T-helper 22 cell (primary cell): ENCODE measurements at places on chromosomes 7 and 10.

DNA sequence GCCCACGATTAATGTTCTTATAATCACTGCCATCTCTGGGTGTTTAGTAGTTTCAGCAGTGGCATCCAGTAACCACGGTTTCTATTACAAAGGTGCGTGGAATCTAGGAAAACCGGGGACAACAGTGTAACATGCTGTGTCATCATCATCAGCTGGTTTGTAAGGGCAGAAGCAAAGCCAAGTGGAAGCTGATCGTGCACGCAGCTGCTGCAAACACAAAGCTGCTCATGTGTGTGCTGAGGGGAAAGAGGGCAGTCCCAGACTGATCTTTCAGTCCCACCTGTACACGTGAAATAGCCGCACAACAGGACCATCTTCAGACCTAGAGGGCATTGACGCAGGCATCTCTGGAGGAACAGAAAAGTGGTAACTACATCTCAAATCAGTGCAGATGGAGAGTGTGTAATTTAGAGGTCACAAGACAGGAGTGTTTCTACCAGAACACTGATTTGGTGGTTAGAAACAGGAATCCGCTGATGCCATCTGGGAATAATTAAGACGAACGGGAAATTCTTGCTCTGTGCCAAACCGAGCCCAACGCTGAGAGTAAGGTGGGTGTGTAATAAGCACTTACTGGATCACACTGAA, 13.4 kb downstream of the ANKRD16 start:
- DNase-seq: no peak

DNA sequence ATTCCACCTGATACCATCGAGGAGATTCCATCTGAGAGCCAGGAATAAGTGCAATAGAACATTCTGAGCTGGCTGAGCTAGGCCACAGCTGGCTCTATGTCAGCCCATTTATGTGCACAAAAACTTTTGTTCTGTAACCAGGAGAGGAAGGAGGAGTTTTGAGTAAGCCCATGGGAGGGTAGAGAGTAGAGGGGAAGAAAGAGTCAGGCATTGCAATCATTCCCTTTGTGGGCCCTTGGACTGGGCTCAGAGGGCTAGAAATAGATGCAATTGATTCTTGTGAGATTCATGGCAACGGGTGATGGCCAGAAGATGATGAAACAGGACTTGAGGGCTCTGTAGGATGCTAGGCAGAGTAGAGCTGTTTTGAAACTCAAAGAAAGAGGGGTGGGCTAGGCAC, 104.6 kb upstream of the KIF5B start:
- DNase-seq: no peak

GRCh38 chr10:13346283-13347042, 1.6 kb downstream of the SEPHS1 start:
- no peak for DNase-seq

- DNase-seq: no peak
These were observed 13.7 kb downstream of the ASB15 start for GRCh38 chr7:123615344-123615743.

DNA sequence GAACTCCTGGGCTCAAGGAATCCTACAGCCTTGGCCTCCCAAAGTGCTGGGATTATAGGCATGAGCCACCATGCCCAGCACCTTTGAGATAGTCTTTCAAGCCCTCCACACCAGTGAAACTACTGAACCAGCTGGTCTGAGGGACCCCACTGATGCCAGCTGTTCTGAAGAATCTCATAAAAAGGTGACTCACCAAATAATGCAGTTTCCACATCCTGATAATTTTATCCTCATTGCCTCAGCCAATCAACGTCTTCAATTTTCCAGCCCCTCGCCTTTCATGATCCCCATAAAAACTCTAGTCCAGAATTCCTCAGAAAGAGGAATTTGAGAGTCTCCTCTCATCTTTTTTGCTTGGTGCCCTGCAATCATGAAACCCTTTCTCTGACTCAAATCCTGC, 1691.6 kb upstream of the LRRTM3 start:
- DNase-seq: no peak

DNA sequence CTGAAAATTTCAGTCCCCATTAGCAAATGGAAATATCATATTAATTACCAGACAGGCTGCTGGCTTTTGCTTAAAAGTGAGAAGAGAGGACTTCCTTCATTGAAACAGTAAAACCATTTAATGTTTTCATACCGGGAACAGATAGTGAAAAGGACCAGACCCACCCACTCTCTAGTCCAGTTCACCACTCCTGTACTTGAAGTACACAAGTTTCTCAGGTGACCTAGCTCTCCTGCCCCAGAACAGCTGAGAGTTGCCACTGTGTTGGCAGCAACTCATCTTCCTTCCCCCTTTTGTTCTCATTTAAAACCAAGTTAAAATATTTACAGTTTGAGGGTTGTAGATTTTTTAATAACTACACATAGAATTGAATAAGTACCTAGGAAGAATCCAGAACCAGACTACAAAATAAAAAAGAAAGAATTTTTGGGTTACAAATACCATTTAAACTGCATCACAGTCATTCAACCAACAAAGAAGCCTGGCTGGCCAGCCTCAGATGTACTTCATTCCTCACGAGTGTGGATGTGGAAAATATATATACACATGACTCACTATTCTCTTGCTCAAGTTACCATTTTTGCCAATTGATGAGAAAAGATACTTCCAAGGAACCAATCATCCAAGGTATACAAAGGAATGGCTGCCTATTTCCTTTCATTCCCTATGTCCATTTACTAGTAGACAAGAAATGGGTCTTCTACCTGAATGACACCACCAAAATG, 68.1 kb downstream of the VPS41 start:
- no peak for DNase-seq

DNA sequence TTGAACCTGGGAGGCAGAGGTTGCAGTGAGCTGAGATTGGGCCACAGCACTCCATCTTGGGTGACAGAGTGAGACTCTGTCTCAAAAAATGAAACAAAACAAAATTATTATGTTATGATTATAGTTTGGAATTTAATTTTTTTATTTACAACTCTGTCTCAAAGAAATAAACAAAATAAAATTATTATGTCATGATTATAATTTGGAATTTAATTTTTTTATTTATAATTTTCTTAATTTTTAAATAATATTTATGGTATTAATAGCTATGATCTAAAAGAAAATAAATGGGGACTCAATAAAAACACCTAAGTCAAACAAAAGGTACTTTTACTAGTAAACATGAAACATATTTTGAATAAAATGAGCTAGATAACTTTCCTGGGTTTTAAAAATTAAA, 994.8 kb upstream of the GHITM start:
- no peak for DNase-seq

DNA sequence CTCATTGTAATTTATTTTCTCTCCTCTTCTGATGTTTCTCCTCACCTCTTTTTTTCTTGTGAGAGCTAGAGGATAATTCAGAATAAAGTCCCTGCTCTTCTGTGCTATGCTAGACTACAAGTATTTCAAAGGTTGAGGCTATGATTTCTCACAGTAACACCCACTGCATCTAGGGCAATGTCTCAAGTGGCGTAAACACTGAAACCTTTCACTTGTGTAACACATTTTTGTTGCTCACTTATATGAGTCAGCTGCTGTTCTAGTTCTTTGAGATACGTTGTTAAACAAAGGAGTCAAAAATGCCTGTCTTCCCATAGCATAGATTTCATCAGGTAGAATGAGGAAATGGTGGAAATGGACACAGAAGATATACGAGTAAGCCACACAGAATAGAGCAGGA, 305.1 kb upstream of the PITRM1 start:
- DNase-seq: no peak

DNA sequence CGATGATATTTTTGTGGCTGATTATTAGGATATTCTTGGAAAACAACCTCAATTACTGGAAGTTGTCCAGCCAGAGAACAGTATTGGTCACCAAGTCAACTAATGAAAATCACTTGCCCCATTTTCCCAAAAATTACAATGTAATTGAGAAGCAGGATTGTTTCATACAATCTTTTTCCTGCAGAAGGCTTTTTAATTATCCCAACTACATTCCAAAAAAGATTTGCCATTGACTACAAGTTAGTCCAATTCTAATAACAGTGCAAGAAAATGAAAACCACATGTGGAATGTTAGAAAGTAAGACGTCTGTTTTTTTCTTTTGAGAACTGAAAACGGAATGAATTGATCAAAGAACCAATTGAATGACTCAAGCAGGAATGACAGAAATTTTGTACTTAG, 1195.8 kb downstream of the SORCS1 start:
- no peak for DNase-seq

DNA sequence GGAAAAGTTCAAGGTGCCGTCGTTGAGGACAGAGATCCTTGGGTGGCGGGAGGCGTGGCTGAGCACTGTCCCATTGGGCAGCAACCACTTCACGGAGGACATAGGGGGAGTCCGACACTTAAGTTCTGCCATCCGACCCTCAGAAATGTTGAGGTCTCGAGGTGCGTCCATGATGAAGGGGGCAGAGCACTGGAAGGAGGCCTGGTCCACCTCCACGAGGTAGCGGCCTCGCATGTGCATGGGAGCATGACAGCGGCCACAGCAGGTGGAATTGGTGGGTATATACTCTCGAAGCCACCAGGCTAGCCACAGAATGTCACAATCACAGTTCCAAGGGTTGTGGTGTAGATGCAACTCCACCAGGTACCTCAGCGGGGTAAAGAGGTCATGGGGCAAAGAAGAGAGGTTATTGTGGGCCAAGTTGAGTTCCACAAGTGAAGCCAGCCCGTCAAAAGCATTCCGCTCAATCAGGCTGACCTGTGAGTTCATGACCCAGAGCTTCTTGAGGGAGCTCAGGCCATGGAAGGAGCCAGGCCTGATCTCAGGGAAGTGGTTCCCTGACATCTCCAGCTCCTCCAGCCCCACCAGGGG, 1.7 kb downstream of the LRRC4 start:
- no peak for DNase-seq

DNA sequence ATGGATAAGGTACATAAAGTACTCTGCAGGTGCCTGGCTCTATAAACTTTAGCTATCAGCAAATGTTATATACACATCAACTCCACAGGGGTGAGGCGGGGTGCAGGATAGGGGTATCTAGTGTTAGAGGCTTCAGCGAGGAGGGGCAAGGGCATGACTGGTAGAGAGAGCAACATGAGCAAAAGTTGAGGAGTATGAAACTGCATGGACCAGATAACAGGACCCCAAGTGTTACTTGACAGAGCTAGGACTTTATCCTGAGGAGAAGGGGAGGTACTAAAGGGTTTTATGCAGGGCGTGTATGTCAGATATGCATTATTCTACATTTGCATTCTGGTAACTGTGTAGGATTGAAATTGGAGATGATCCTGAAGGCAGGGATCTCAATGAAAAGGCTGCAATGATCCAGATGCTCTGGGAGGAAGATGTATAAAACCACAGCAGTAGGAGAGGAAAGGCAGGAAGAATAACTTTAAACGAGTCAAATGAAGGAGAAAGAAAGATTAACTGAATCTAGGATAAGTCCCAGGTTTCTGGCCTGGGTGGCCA, 109.8 kb upstream of the FAM133B start:
- no peak for DNase-seq

- DNase-seq: no peak
These were observed 8.2 kb downstream of the NT5C3A start for GRCh38 chr7:33054261-33054964.

DNA sequence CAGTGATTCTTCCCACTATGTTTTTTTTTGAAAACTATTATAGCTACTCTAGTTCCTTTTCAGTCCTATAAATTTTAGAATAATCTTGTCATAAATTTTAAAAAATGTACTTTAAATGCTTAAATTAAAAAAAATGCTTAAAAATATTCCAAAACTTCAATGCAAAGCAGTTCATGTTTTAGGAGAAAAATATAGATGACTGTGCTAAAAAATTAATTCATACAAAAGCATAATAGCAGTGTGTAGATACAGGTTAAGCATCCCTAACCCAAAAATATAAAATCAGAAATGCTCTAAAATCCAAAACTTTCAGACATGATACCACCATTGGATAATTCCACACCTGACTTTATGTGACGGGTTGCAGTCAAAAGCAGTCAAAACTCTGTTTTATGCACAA, 12.8 kb downstream of the STEAP4 start:
- DNase-seq: no peak

- no peak for DNase-seq
These were observed 104.7 kb downstream of the FGFR2 start for GRCh38 chr10:121493521-121493920.

- DNase-seq: no peak
These were observed 35.3 kb downstream of the NET1 start for GRCh38 chr10:5447611-5448071.

- no peak for DNase-seq
These were observed 61.4 kb downstream of the ZRANB1 start for GRCh38 chr10:125003146-125003900.

DNA sequence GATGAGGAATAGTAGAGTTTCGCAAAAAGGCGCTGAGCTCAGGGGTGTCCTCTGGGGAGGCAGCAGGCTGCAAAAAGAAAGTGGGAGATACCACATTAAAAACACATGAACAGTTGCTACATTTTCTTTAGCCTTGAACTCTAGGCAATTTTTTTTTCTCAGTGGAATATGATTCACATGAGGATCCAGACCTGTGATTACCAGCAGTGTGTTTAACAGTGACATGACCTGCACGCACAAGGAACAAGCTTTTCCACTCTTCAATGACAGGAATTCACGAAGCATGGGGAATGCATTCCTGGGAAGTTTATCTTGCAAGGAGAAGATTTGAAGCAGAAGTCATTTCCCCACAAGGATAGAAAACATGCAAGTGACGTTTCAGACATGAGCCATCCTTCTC, 161.6 kb downstream of the ITGA8 start:
- DNase-seq: no peak

DNA sequence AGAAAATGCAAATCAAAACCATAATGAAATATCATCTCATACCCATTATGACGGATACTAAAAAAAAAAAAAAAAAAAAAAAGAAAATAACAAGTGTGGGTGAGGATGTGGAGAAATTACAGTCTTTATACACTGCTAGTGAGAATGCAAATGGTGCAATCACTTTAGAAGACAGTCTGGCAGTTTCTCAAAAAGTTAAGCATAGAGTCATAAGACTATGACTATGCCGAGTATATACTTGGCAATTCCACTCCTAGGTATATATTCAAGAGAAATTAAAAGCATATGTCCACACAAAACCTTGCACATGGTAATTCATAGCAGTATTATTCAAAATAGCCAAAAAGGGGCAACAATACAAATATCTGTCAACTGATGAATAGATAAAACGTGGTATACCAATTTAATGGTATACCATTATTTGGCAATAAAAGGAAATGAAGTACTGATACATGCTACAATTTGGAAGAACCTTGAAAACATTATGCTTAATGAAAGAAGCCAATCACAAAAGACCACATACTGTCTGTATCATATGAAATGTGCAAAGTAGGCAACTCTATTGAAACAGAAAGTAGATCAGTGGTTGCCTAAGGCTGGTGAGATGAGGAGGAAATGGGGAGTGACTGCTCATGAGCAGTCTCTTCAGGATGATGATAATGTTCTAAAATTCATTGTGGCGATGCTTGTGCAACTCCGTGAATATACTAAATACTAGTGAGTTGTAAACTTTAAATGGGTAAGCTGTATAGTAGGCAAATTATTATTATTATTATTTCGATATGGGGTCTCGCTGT, 90.1 kb upstream of the NANOS1 start:
- DNase-seq: no peak
